ENCODE measurements at places on chromosomes 4 and X.

DNA sequence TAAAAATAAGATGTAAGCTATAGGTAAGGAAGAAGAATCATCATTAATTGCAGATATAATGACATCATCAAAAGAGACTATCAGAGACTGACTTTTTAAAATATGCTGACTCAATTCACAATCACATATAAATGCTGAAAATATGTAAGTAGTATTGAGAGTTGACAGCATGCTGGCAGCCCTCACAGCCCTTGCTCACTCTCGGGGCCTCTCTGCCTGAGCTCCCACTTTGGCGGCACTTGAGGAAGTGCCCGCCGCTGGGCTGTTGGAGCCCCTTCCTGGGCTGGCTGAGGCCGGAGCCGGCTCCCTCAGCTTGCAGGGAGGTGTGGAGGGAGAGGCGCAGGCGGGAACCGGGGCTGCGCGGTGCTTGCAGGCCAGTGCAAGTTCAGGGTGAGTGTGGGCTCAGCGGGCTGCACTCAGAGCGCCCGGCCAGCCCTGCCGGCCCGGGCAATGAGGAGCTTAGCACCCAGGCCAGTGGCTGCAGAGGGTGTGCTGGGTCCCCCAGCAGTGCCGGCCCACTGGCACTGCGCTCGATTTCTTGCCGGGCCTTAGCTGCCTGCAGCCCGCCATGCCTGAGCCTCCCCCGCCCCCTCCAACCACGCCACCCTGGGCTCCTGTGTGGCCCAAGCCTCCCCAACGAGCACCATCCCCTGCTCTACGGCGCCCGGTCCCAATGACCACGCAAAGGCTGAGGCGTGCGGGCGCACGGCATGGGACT is 68.9 kb downstream of the RAB28 start:
- no peak for DNase-seq

- DNase-seq = no peak
These were observed 42.5 kb upstream of the C1GALT1C1 start for GRCh38 chrX:120672389-120672788.

- DNase-seq = no peak
These were observed 115.8 kb downstream of the NAA11 start for GRCh38 chr4:79209822-79210635.

DNA sequence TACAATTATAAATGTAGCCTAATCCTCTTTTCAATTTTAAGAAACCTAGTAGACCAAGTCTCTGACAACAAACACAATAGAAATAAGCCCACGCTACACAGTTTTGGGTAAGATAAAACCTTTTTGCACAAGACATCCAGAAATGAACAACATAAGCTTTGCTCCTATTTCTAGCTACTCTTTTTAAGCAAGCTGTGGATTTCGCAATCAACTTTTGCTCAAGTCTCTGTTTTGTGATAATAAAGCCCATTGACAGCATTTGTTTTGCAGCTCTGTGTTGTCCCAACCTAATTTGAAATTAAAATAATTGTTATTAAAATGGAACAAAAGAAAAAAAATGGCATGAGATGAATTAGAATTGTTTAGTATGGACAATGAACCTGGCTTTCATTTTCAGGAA is 287.9 kb upstream of the PUDP start:
- DNase-seq = no peak

DNA sequence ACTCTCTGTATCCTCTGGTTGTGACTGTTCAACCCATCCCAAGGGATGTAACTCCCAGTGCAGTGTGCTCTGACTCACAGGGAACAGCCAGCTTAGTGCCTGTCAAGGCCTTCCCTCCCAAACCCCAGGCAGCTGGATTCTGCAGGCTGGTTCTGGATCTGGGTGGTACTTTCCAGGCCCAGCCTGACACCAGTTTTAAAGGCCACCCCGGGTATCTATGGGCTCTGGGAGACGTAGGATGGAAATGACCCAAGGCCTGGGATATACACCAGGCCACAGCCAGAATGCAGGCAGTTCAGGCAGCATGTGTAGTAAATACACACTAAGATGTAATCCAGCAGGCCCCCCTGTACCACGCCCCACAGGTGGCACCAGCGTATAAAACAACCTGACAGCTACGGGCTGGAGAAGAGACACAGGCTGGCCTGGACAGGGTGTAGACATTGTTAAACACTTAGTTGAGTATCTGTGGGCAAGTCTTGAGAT is 64.2 kb downstream of the SPINK2 start:
- DNase-seq = peak; percentile 6

GRCh38 chr4:1728061-1728980 is 7.0 kb downstream of the TACC3 start:
- no peak for DNase-seq

DNA sequence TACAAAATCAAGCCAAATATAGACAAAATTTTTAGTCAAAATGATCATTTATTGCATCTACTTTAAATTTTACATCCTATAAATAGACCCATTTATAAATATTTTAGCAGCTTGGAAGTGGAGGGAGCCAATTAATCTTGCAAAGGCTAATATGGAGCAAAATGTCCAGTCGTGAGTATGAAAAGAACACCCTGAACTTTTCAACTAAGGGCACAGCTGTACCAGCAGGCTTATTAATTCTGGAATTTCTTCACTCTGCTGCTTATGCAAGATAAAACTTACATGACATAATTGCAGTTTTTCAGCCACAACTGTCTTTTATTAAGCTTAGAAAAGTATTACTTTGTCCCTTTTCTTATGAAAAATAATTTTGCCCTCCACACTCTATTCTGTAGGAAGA is 22.9 kb upstream of the USP53 start:
- no peak for DNase-seq

GRCh38 chr4:69577245-69577644 is 62.2 kb downstream of the UGT2A2 start:
- no peak for DNase-seq

DNA sequence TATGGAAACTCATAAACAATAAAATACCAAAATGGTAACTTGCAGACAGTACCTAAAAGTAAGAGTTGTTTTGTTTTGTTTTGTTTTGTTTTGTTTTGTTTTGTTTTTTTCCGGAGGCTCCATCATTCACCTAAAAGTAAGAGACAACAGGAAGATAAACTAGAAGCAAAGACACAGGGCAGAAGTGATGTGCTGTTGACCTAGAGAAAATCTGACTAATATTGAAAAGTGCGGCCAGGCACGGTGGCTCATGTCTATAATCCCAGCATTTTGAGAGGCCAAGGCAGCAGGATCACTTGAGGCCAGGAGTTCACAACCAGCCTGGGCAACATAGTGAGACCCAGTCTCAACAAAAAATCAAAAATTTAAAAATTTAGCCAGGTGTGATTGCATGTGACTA is 5.6 kb upstream of the CENPC start:
- DNase-seq = no peak

DNA sequence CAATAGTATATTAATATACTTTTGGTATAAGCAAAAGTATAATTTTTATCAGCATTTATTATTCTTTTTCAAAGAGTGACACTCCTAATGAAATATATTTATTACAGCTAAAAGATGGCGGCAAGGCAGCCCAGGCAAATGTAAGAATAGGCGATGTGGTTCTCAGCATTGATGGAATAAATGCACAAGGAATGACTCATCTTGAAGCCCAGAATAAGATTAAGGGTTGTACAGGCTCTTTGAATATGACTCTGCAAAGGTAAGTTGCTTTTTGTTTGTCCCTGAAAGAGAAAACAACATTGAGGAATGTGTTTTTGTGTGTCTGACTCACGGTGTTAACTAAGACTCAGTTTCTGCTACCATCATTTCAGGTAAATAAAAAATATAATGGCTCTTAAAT is 71.9 kb downstream of the PDLIM5 start:
- DNase-seq = no peak

GRCh38 chr4:186201535-186202230 is 10.3 kb downstream of the CYP4V2 start:
- DNase-seq = no peak
